ENCODE measurements at places on chromosomes 6 and 20.

DNA sequence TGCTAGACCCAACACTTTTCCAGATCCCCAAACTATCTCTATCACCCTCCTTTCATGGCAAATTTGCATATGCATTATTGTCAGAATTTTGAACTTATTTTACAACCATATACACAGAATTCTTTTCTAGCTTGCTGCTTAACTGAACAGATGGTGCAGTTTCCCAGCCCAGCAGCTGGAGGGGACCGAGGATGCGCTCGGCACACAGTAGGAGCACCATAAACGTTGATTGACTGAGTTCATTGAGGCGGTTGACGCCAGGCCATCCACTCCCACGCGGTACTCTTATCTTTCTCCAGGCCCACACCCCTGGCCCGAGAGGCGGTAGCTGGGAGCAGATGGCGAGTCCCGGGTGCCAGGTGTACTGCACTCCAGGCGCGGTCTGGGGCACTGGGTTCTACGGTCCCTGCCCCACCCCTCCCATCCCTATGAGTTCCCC is 6.8 kb upstream of the SOX4 start:
- DNase-seq = no peak

DNA sequence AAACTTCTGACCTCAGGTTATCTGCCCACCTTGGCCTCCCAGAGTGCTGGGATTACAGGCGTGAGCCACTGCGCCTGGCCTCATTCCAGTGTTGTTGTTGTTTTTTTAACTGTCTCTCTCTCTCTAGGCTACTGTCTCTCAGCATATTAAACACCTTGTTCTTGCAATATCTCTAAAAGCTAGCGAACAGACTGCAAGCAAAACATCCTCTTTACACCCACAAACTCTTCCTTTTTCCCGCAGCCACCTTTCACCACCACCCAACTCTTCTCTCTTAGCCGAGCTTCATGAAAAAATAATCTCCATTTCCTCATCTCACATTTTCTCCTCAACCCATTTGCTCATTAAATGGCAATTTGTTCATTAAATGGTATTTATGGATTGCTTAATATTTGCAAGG is 45.5 kb downstream of the SGK1 start:
- no peak for DNase-seq

DNA sequence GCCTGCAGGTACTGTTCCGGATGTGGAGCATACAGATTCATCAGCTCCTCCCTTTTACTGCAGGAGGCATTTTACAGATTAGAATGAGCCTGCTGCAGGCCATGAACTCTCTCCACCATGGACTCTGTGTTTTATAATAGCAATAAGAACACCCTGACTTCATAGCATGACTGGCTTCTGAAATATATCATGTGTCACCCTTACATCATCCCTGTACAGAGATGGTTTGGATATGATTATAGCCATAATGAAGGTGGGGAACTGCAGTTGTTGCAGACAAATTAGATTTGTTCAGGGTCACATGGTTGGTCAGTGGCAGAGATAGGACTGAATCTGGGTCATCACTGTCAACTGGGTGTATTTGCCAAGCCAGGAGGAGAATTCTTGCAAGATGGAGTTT is 100.7 kb downstream of the FOXO3 start:
- DNase-seq = no peak

DNA sequence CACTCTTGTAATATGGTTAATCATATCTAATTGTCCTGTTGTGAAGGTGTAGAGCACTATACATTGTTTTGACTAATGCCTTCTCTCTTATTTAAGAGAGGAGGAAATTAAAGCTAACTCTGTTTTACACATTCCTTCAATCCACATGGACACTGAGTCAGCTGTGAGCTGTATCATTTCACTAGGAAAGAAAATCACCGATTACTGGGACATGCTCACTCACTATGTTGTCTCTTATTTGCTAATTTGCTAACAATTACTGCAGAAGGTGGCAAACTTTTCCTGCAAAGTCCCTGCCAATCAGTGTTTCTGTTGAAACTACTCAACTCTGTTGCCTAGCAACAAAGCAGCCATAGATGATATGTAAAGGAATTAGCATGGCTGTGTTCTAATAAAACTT is 98.2 kb downstream of the BCAS1 start:
- DNase-seq = no peak

DNA sequence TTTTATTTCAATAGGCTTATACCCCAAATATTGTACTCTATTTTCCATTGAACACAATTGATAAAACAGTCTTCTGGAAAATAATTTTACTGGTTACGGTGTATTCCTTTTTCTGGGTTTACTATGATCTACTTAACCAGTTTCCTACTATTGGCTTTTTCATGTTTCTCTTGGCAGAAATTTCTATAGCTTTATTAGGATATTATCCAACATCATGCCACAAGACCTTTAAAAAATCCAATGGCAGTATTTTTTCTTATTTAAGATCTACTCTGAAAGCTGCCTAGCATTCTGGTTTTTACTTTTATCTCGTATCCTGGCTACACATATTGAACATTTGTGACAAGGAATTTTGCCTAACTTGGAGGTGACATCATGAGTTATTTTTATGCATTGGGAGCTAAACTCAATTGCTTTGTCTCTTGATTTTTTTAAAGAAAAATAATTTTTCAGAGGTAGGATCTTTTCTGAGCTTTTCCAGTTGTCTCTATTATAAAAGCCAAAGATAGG is 45.5 kb downstream of the SLC9A8 start:
- DNase-seq = no peak

GRCh38 chr6:168866534-168866933 is 387.1 kb downstream of the THBS2 start:
- DNase-seq = no peak

DNA sequence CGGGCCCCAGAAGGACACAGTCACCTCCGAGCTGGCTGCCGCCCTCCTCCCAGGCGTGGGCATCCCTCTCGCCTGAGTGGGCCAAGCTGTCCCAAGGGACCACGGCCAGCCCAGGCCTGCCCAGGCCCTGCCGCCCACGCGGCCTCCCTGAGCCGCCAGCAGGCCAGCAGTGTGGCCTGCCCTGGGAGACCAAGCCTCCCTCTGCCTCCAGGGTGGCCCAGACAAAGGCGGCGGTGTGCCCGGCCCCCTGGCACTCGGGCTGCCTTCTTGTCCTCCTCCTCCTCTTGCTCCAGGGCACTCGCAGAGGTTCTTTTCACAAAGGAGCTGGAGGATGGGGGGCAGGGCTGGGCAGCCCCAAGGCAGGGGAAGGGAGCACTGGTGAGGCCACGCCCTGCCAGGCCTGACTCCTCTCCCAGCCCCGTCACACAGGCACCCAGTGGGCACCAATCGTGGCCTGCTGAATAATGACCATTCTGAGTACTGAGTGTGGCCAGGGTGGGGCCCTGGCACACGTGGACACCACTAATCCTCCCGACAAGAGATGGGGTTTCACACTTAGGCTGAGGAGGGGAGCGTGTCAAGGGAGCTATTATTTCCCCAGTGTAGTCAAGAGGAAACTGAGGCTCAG is 25.3 kb downstream of the NOL4L start:
- DNase-seq = no peak

GRCh38 chr6:138607478-138608433 is 108.5 kb upstream of the NHSL1 start:
- no peak for DNase-seq

GRCh38 chr20:15191082-15191723 is 853.8 kb upstream of the FLRT3 start:
- DNase-seq = no peak

- DNase-seq = no peak
These were observed 109.9 kb downstream of the MAP3K4 start for GRCh38 chr6:161101517-161101916.

- no peak for DNase-seq
These were observed 7.9 kb upstream of the OGFRL1 start for GRCh38 chr6:71280701-71281100.

Data from central memory CD4-positive, alpha-beta T cell (primary cell).